ENCODE measurements at places on chromosomes 11 and 22.
A peak's percentile ranks its signal among the peaks of the same experiment; 100 is the strongest.

GRCh38 chr22:45211435-45211834 lies 29.3 kb downstream of the KIAA0930 start:
- peaks cover 9% of the 10 kb centered on the region for H3K4me1 ChIP-seq
- no peaks in the 10 kb centered on the region for H3K36me3 ChIP-seq
- H3K27ac ChIP-seq: peak overlapping the region; percentile 11
- H3K4me3 ChIP-seq: peak overlapping the region; percentile 36

DNA sequence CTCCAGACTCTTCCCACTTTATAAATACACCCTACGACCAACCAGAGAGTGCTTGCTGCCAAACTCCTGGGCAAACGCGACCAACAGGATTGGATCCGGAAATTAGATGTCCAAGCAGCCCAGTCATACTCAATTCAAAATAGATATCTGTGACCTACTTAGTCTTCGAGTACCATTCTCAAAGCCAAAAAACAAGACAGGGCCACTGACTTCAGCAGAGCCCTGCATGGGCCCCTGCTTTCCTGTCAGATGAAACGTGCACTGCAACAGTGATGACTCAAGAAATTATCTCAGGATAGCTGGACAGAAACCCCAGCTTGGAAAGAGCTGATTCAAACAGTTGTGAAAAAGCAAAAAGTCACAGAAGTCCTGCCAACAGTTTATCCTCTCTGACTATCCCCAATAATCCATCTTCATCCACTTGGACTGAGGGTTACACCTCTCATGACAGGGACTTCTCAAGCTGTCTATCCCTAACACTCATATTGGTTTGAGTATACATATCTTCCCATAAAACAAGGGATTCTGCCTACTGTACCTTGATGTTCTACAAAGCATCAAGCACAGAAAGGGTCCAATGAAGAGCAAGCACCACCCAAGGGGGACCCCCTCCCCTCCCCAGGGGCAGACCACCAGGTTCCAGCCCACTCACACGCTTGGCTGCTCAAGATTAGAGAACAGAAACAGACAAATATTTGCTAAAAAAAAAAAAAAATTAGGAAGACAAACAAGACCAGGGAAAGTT lies 17.4 kb downstream of the SMCO4 start:
- H3K27me3 ChIP-seq: no peaks in the 10 kb centered on the region
- no peak overlapping the region for H3K4me3 ChIP-seq
- no peaks in the 10 kb centered on the region for H3K36me3 ChIP-seq
- peak overlapping the region; percentile 71 for H3K27ac ChIP-seq

- no peaks in the 10 kb centered on the region for H3K36me3 ChIP-seq
- no peak overlapping the region for H3K27ac ChIP-seq
- DNase-seq: no peak
- no peaks in the 10 kb centered on the region for H3K27me3 ChIP-seq
- no peaks in the 10 kb centered on the region for H3K4me1 ChIP-seq
These were observed 22.1 kb downstream of the PRDM11 start for GRCh38 chr11:45168366-45169130.

DNA sequence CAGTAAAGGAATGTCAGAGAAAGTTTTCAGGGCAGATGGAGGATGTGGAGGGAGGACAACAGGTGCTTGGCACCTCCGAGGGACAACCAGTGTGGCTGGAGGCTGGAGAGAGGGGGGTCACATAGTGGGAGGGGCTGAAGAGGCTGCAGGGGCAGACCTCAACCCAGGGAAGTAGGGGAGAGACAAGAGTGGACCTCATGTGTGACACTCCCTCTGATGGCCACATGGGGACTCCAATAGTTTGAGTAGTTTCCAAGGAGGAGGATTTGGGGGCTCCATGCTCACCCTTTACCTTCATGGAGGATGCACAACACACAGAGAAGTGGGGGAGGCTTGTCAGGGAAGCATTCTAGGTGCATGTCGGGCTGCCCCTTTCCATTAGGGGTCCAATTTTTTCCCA lies 35.1 kb upstream of the ASPHD2 start:
- no peak overlapping the region for H3K4me3 ChIP-seq
- H3K27me3 ChIP-seq: no peaks in the 10 kb centered on the region
- H3K4me1 ChIP-seq: no peaks in the 10 kb centered on the region
- no peak overlapping the region for H3K27ac ChIP-seq
- DNase-seq: no peak
- H3K36me3 ChIP-seq: no peaks in the 10 kb centered on the region

GRCh38 chr11:69922015-69922595 lies 102.9 kb upstream of the FGF3 start:
- H3K27me3 ChIP-seq: no peaks in the 10 kb centered on the region
- peak; percentile 46 for DNase-seq
- H3K27ac ChIP-seq: no peak overlapping the region
- no peak overlapping the region for H3K4me3 ChIP-seq
- peaks cover 3% of the 10 kb centered on the region for H3K4me1 ChIP-seq

- H3K4me1 ChIP-seq: no peaks in the 10 kb centered on the region
- no peak overlapping the region for H3K27ac ChIP-seq
- H3K4me3 ChIP-seq: no peak overlapping the region
- H3K27me3 ChIP-seq: no peaks in the 10 kb centered on the region
- no peak for DNase-seq
These were observed 9.7 kb upstream of the PIK3IP1 start for GRCh38 chr22:31302006-31302405.

- no peaks in the 10 kb centered on the region for H3K4me1 ChIP-seq
- H3K36me3 ChIP-seq: no peaks in the 10 kb centered on the region
- no peak for DNase-seq
- H3K4me3 ChIP-seq: peak overlapping the region; percentile 60
- peaks cover 24% of the 10 kb centered on the region for H3K27me3 ChIP-seq
- H3K27ac ChIP-seq: no peak overlapping the region
These were observed 31.2 kb downstream of the PDE2A start for GRCh38 chr11:72642884-72643522.

DNA sequence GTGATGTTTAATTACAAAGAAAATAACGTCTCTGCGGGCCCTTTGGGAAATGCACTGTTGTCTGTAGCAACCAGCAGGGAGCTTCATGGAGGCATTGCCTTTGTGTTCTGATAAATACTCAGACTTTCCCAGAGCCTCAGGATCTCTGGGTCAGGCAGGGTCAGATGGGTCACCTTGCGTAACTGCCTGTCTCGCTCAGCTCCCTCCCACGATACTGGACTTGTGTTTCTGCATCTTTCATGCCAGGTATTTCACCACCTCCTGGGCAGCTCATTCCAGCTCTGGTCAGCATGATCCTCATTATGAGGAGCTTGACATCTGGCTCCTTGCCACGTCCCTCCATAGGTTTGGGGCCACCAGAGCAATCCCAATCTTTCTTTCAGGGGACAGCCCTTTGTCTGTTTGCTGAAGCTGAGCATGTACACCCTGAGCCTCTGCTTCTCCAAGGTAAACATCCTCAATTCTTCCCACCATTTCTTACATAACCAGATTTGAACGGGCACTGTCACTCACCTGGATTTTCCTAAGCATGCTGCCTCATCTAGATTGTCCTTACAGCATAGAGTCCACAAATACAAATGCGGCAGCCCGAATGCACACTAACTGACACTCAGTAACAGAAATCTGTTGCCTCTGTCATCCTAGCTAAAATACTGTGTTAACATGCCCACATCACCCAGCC lies 162.3 kb downstream of the LARGE1 start:
- no peaks in the 10 kb centered on the region for H3K27me3 ChIP-seq
- no peaks in the 10 kb centered on the region for H3K4me1 ChIP-seq
- H3K4me3 ChIP-seq: no peak overlapping the region
- H3K36me3 ChIP-seq: no peaks in the 10 kb centered on the region

- no peak overlapping the region for H3K4me3 ChIP-seq
- DNase-seq: no peak
- no peaks in the 10 kb centered on the region for H3K36me3 ChIP-seq
- no peak overlapping the region for H3K27ac ChIP-seq
- H3K4me1 ChIP-seq: no peaks in the 10 kb centered on the region
- no peaks in the 10 kb centered on the region for H3K27me3 ChIP-seq
These were observed 39.3 kb upstream of the ZC3H12C start for GRCh38 chr11:110053848-110054414.
